ENCODE measurements at places on chromosomes 11 and 22. TPM values are rescaled to one million over a fixed set of nuclear protein-coding genes. Genes with fewer than 3 reads are reported as not detected.

HTR3B gene
- not detected for total RNA-seq

BTG4 gene
- total RNA-seq, result not detected

RBMXL2 gene
- total RNA-seq, result not detected

FOLR1 gene
- not detected for total RNA-seq

DERL3 gene
- 0.40 TPM for total RNA-seq

GAS2 gene
- 0.87 TPM for total RNA-seq

SERPING1 gene
- total RNA-seq, result 0.40 TPM

CCDC157 gene
- 1.4 TPM for total RNA-seq

OOSP1 gene
- total RNA-seq, result not detected

YPEL1 gene
- total RNA-seq, result 2.8 TPM

SHISA8 gene
- not detected for total RNA-seq

ANO3 gene
- total RNA-seq, result not detected

OR51B5 gene
- total RNA-seq, result not detected

CATSPER1 gene
- not detected for total RNA-seq

DEFB131B gene
- total RNA-seq, result not detected

CYTH4 gene
- under 0.01 TPM for total RNA-seq

KIAA1671 gene
- 29.6 TPM for total RNA-seq

RAC2 gene
- 15.3 TPM for total RNA-seq

ARHGAP20 gene
- total RNA-seq, result 0.22 TPM

PYGM gene
- under 0.01 TPM for total RNA-seq

OR52H1 gene
- total RNA-seq, result not detected

BIRC3 gene
- total RNA-seq, result 1.5 TPM

OR5A1 gene
- not detected for total RNA-seq

MMP11 gene
- 3.4 TPM for total RNA-seq

GDPD4 gene
- total RNA-seq, result not detected

MYO18B gene
- not detected for total RNA-seq

GAL3ST3 gene
- total RNA-seq, result 0.22 TPM

TEX12 gene
- not detected for total RNA-seq

SLN gene
- not detected for total RNA-seq

CCDC116 gene
- total RNA-seq, result not detected

PIWIL4 gene
- total RNA-seq, result 0.79 TPM

PPP6R3 gene
- total RNA-seq, result 95.9 TPM

TMPRSS13 gene
- not detected for total RNA-seq

FBLN1 gene
- 0.40 TPM for total RNA-seq

FAM181B gene
- total RNA-seq, result not detected

GAB4 gene
- total RNA-seq, result not detected

TUBA8 gene
- total RNA-seq, result 0.65 TPM

SCN2B gene
- not detected for total RNA-seq

Data from lung microvascular endothelial cell (primary cell).